ENCODE measurements at places on chromosomes 12 and 14.

GRCh38 chr14:31787377-31787776 is 226.2 kb downstream of the NUBPL start:
- no peak for DNase-seq

GRCh38 chr12:57240926-57241401 is 10.0 kb downstream of the STAC3 start:
- no peak for DNase-seq

DNA sequence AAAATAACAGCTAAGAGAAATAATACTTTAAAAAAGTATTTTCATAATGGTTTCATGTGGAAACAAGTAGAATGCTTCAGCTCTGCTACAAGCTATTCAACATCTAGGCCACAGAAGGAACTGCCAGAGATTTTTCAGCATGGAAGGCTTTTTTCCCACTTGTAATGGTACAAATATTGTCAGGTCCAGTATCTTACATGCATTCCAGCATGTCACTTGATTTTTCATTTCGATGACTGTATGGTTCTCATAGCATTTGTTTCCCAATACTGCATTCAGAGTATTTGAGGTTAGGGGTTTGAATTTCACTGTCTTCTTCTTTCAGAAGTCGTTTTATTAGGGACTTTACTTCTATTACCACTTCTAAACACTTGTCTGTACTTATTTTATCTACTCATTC is 1701.5 kb upstream of the FLRT2 start:
- no peak for DNase-seq

- DNase-seq = no peak
Measured at GRCh38 chr14:93126111-93126510, 10.4 kb upstream of the ITPK1 start.

- DNase-seq = peak; percentile 97
Measured at GRCh38 chr14:102362545-102363181, at the start of the genes CINP and TECPR2. CINP (minus strand) TSS chr14:102362890; CDS start chr14:102362851, 39 bp downstream. TECPR2 (plus strand) TSS chr14:102362941; CDS start chr14:102376722, 13,781 bp downstream.

- no peak for DNase-seq
Measured at GRCh38 chr14:24065408-24065807, 6.0 kb upstream of the CPNE6 start.

DNA sequence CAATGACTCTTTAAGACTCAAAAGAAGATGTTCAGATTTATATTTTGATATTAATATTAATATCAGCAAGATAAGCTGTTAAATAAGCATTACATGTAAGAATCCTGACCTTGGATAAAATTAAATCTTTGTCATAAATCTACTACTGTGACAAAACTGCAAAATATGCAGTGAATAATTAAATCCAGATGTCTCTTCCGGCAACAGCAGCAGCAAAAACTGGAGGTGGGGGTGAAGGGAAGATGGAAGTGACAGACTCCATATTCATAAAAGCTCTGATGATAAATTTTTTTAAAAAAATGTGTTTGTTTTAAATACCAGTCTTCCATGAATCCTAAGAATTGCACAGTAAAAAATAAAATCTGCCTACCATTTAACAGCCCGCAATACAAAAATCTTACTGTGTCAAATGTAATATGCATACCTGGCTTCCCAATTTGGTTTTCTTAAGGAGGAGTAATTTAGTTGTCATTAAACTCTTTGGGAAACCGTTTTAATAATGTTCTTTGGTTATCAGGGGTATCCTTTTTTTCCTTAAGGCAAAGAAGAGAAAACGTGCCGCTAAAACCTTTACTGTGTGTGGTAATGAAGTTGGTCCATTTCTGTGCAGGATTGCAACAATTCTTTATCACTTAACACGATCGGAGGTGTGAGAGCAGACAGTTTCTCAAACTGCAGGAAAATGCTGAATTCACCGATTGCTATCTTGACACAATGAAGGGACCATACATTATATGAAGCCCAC is 478.2 kb downstream of the DIO2 start:
- no peak for DNase-seq
